ENCODE measurements at places on chromosomes 12 and 14.

- peak; percentile 44 for DNase-seq
These were observed 201.7 kb downstream of the EXOC5 start for GRCh38 chr14:57066887-57067513.

GRCh38 chr14:87205811-87206210 lies 787.2 kb downstream of the GALC start:
- no peak for DNase-seq

DNA sequence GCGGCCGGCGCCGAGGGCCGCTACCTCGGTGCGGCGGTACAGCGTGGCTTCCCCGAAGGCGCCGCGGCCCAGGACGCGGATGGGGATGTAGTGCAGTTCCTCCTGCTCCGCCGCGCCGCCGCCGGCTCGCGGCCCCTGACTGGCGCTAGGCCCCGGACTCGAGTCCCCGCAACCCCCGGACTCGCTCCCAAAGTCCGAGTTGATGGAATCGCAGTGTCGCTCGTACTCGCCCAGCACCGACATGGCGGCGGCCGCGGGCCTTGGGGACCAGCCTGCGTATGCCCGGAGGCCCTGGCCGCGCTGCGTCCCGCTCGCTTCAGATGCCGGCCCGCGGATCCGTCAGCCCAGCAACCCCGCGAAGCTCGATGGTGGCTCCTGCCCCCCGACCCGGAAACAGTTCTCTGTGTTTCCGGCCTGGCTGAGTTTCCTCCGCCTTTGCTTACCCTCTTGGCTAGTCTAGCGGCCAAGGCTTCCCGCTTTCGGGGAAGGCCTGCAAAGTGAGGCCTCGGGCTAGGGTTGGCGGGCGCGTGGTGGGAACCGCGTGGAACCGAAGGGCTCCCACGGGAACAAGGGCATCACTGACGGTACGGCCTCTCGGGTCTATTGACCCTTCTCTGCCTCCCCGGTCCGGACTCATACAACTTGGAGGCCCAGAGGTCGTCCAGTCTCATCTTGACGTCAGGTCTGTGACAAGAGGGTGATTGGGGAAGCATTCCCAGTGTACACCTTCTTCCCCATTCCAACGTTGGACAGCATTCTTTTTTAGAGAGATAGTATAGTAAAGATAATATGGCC lies at the start of gene NEK9:
NEK9 (minus strand) TSS at position 370 of the 795 bp plus-strand sequence; CDS start at position 243, 127 bp downstream.
- peak; percentile 90 for DNase-seq

DNA sequence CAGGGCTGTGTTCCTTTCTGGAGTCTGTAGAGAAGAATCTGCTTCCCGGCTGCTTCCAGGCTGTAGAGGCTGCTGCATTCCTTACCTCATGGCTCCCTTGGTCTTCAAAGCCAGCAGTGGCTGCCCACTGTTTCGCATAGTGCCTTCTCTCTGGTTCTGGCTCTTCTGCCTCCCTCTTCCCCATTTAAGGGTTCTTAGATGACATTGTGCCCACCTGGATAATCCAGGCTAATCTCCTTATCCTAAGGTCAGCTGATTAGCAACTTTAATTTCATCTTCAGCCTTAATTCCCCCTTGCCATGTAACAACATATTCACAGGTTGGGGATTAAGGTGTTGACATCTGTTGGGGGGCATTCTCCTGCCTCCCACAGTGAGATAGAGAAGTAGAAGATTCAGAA lies 208.6 kb upstream of the TMTC1 start:
- no peak for DNase-seq

- no peak for DNase-seq
These were observed 122.2 kb upstream of the NCOR2 start for GRCh38 chr12:124689631-124690030.

GRCh38 chr12:132907216-132907615 lies 19.8 kb upstream of the CHFR start:
- DNase-seq, result no peak
